ENCODE measurements at places on chromosomes 7 and 10. TPM values are rescaled to one million over a fixed set of nuclear protein-coding genes. Genes with fewer than 3 reads are reported as not detected.

The FAM20C gene
- total RNA-seq = 86.5 TPM

The MICALL2 gene
- total RNA-seq = 33.6 TPM

The FRAT2 gene
- 3.9 TPM for total RNA-seq

The NPSR1 gene
- total RNA-seq = not detected

The MYPN gene
- 1.3 TPM for total RNA-seq

The ANKRD61 gene
- 0.44 TPM for total RNA-seq

The PNLIPRP2 gene
- total RNA-seq = not detected

The MBL2 gene
- total RNA-seq = not detected

The SFTPA1 gene
- not detected for total RNA-seq

The BEND7 gene
- total RNA-seq = 1.0 TPM

The PALD1 gene
- under 0.01 TPM for total RNA-seq

The C10orf105 gene
- under 0.01 TPM for total RNA-seq

The FLNC gene
- total RNA-seq = 206 TPM

The GPC2 gene
- 1.9 TPM for total RNA-seq

The MORN4 gene
- 5.7 TPM for total RNA-seq

The DIP2C gene
- total RNA-seq = 6.6 TPM

The TMEM130 gene
- 0.72 TPM for total RNA-seq

The PTN gene
- total RNA-seq = 5.9 TPM

Measured in placental pericyte (primary cell).